Fibroblast of villous mesenchyme (primary cell): ENCODE measurements at places on chromosomes 12 and 14.

GRCh38 chr12:98262902-98263301 lies 252.5 kb upstream of the TMPO start:
- DNase-seq, result no peak

DNA sequence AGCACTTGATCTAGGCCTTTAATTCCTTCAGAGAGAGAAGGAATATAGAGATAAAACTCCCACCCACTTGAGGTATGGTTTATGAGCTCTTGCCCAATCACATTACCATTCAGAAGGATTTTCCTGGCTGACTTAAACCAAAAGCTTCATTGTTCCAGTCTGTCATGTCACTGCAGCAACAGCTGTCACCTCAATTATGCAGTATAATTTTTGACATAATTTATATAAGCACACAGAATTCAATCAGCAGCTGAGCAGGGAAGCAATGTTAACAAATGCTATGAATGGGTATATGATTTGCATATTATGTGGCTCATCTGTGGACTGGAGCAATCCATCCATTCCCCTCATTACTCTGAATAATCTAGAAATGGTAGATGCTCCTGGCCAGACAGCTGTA lies 40.3 kb downstream of the CBX5 start:
- no peak for DNase-seq

DNA sequence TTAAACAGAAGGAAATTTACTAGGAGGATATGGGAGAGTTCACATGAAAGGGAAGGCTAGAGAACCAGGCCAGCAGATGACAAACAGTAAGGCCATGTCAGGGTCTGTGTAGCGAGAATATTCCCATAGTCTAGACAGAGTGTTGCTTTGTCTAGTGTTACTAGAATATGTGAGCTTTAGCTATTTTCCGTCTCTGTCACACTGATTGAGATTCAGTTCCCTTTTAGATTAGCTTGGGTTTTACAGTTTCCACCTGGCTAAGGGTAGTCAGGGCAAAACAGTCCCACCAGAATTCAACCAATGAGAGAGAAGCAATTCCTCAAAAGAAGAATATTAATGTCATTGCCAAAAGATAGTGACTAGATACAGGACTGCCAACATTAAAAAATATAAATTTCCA lies 82.8 kb upstream of the MDM1 start:
- no peak for DNase-seq

GRCh38 chr12:3326156-3326849 lies 164.7 kb upstream of the PRMT8 start:
- no peak for DNase-seq

GRCh38 chr14:97970222-97970621 lies 1173.0 kb downstream of the VRK1 start:
- DNase-seq, result no peak

GRCh38 chr14:72612041-72612440 lies 281.9 kb downstream of the DPF3 start:
- no peak for DNase-seq

GRCh38 chr14:55302367-55303124 lies 31.3 kb downstream of the FBXO34 start:
- no peak for DNase-seq

DNA sequence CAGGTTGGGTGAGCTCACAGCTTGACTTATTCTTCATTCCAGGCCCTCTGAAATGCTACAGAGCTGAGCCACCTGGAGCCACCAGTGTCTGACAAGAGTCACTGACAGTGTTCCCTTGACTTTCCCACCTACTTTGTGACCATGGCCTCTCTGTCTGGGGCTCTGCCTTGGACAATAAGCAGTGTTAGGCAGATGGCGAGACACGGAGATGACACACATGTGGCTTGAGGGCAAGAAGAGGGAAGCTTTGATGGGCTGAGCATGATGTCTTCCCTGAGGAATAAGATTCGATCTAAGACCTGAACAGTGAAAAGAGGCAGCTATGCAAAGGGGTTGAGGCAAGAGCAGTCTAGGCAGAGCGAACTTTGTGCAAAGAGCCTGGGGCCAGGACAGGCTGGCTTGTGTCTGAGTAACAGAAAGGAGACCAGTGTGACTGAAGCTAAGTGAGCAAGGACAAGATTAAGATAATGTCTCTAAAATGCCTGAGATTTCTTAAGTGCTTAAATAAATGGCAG lies 105.5 kb downstream of the NUAK1 start:
- no peak for DNase-seq

DNA sequence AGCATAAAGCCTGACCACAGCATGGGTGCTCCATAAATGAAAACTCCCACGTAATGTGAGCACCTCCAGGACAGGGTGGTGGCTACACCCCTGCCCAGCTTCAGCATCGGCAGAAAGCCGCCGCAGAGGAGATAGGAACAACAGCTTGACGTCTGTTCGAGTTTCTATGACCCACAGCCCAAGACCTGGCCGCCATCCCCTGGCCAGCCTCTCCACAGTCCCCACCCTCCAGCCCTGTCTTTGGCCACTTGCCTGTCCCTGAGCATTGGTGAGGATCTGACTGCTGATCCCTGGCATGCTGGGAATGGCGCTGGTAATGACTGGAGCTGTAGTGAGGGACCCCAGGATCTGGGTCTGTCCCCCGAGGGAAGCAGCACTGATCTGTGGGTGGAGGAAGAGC lies 21.3 kb downstream of the POU6F1 start:
- DNase-seq, result no peak

GRCh38 chr12:101361455-101361854 lies 46.1 kb downstream of the ARL1 start:
- DNase-seq, result no peak

GRCh38 chr12:91920276-91920675 lies 225.4 kb downstream of the BTG1 start:
- peak; percentile 64 for DNase-seq
